ENCODE measurements at places on chromosomes 16 and 17.

- no peak for DNase-seq
Observed at GRCh38 chr17:60082946-60083471, 4.3 kb upstream of the HEATR6 start.

- no peak for DNase-seq
Observed at GRCh38 chr17:42682722-42683403, 532 bp downstream of the CNTNAP1 start.

- no peak for DNase-seq
Observed at GRCh38 chr16:35574454-35575431, 2115.3 kb downstream of the TP53TG3F start.

GRCh38 chr17:11081342-11081741 lies 159.7 kb upstream of the SHISA6 start:
- DNase-seq, result no peak

GRCh38 chr17:78901806-78902205 lies 1.2 kb downstream of the CEP295NL start:
- no peak for DNase-seq

DNA sequence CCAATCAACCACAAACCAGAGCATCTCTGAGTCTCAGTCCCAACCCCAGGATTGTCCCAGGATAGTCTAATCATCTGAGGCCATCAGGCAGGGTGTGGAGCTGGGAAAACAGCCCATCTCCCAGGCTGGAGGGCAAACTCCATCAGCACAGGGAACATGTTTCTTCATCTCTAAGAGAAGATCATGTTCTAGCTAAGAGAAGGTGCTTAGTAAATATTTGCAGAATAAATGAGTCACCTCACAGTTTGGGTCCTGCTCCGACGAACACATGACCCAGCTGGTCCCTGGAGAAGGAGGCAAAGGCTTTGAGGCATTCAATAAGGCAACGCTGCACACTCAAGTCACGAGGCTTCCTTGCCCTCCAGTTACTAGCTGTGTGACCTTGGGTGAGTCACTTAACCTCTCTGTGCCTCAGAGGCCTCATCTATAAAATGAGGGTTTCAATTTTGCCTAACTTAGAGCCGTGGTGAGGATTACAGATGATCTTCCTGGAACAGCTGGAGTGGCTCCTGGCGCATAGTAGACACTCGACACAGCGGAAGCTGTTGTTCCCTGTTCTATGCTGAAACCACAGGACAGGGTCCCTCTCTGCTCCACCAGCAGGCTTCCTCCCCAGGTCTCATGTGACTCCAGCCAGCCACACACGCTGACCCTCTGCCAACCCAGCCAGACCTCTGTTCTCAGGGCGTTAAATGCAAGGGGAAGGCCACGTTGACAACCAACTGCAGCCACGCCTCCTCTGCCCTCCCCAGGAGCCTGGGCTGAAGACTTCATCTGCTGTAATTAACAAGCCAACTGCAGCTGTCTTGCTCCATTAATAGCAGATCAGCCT lies 10.3 kb upstream of the RPL38 start:
- no peak for DNase-seq

GRCh38 chr16:17272716-17273115 lies 198.0 kb downstream of the XYLT1 start:
- no peak for DNase-seq

- DNase-seq, result no peak
Observed at GRCh38 chr16:57483725-57484514, 2.4 kb downstream of the DOK4 start.

DNA sequence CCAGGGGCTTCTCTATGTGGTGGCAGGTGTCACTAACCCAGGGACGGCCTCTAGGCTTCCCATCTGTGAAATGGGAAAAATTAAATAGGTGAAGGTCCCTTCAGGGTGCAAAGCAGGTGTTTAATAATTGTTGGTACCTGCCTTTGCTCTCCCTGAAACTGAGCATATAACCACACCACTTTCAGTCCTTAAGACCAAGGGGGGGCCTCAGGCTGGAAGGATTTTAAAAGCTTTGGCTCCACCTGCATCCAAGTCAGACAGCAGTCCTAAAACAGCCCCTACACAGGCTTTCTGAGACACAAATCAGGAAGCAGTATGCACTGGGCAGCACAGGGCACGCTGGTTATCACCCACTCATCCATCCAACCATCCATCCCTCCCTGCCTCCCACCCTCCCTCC lies 55.0 kb downstream of the TK2 start:
- no peak for DNase-seq

DNA sequence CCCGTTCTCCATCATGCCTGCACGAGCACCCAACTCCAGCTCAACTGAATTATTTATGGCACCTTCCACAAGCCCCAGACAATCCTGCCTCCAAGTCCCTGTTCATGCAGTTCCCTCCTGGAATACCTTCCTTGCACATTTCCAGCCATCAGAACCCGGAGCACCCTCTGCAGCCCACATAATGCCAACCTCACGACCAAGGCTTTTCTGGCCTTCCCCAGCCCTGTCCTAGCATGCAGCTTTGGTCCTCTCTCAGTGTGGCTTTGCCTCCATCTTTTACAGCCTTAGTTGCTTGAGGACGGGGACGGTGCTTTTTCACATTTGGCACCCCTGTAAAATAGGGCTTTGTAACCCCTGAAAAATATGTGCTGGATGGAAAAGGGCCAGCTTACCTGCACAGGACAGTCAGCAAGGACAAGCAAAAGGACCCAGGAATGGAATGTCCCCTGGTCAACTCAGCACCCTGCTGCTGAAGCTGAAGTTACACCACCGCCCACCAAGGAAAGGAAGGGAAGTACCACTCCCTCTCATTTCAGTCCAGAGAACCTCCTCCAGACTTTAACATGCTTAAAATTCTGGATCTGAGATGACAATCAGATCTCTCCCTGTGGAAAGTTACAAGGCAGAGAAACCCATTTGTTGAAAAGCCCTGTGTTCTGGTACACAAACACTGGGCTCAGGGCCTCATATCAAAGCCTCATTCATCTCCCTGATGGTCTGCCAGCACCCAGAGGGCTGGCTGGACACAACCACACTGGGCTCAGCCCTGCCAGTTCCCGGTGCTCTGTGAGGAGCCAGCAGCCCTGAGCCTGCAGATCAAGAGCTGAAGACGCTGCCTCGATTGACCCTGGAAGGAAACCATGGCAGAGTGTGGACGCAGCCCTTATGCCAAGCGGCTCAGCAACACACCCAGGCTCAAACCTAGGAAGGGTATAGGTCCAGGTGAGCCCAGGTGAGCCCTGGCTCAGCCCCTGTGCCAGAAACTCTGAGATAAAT lies 2.9 kb downstream of the SLC39A11 start:
- no peak for DNase-seq

DNA sequence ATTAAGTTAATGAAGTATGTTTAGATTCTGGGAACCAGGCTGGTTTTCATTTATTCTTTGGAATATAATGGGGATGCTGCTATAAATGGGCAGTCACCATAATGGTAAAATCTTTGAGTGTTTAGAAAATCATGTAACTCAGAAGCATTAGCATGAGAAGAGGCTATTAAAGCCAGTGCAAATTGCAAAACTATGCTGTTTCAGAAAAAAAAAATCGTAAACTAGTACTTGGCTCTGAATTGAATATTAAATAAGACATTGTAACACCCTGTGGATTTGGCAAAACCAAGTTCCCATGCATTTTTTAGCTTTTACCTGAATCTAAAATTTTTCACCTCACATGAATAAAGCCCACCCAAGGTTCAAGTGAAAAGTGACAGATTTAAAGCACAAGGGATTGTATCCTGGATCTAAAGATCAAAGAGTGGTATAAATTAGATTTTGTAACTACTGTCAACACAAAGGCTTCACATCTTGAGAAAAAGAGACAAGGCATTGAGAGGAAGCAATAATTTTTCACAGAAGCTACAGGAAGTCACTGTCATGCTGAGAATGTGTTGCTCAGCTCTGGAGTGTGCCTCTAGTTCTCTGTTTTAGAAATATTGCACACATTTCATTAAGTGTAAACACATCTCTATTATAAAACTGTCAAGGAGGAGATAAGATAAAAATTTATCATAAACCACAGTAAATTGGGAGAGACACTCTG lies 142.2 kb downstream of the ABCA8 start:
- DNase-seq, result no peak

DNA sequence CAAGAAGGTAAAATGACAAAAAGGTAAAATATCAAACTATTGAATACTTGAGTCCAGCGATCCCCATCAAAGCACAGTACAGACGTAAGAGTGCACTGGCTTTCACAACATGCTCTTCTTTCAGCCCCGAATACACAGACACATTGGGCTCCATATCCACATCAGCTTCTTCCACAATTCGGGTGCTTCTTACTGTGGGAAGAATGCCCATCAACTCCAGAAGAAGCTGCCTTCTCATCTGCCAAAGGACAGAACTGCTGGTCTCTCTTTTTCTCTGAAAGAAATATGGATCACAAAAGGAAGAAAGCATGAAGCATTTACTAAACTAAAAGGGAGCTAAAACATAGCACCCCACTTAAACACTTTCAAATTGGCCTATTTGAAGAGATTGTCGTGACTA lies 20.4 kb downstream of the INTS2 start:
- DNase-seq, result no peak

DNA sequence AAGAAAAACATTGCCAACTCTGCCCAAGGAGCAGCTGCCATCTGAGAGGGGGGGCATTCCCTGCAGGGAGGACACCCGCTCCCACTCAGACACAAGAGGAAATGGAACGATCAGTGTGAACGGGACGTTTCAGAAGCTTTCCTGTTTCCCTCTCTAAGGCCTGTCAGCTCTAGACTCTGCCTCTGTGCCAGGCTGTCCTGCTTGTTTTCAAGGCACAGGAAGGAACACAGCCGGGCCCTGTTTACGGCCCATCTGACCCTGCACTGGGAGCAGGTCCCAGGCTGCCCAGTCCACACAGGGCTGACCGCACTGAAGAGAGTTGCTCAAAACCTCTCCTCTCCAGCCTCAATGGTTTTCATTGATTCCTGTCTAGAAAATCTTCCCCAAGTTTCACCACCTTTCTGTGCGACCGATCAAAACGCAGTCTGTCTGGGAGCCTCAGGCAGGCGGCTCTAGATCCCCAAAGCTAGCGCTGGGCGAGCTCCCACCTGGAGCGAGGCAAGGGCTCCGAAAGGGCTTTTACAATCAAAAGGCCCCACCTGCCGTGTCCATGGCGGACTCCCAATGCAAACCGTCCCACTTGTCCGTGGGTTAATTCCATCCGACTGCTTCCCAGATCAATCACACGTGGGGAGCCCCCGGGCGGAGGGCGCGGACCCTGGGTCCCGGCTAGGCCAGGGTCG lies 1.5 kb downstream of the PIEZO1 start:
- no peak for DNase-seq

- no peak for DNase-seq
Observed at GRCh38 chr17:75270966-75271232, at the start of gene MIF4GD. Gene MIF4GD, minus strand, starts transcription at chr17:75271231. Its CDS starts 1,036 bp downstream, at chr17:75270195.

DNA sequence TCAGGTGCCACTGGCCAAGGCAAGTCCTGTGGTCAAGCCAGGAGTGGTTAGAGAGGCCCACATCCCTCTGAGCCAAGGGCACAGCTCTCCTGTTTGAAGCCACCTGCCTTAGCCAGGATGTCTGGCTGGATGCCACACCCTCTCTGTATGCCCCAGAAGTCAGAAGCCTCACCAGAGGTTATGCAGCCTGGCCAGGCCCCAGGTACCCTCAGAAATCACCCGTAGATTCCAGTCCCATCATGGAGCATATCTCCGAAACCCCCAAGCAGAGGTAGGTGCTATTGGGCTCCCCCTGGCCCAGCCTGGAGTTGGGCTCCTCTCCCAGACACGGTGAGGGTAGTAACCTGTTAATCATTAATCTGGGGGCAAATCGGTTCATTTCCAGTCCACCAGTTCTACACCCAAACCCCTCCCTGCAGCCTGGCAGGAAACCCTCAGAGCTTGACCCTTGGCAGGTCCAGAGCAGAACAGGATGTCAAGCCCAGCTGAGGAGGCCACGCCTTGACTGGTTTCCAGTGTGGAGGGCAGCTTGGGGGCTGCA lies 60.6 kb upstream of the TMEM97 start:
- no peak for DNase-seq

DNA sequence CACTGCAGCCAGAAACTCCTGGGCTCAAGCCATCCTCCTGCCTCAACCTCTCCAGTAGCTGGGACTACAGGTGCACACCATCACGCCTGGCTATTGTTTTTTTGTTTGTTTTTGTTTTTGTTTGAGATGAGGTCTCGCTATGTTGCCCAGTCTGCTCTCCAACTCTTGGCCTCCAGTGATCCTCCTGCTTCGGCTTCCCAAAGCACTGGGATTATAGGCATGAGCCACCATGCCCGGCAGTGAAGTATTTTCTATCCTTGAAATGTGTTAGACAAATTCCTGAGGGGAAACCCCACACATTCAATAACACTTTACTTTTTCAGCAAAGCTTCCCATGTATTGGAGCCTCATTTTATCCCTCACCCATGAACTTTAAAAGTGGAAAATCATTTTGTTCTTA lies 81.2 kb upstream of the KIFC3 start:
- DNase-seq, result no peak

- no peak for DNase-seq
Observed at GRCh38 chr17:3944485-3945388, 19.5 kb downstream of the ATP2A3 start.

Data from iPS DF 19.7 (cell line).